Mucosa of descending colon (tissue), 3 donors: ENCODE measurements at places on chromosomes 6 and 20. TPM values are rescaled to one million over a fixed set of nuclear protein-coding genes. Genes with fewer than 3 reads are reported as not detected.

RAB44 gene
- 0.32 TPM for total RNA-seq

DNA sequence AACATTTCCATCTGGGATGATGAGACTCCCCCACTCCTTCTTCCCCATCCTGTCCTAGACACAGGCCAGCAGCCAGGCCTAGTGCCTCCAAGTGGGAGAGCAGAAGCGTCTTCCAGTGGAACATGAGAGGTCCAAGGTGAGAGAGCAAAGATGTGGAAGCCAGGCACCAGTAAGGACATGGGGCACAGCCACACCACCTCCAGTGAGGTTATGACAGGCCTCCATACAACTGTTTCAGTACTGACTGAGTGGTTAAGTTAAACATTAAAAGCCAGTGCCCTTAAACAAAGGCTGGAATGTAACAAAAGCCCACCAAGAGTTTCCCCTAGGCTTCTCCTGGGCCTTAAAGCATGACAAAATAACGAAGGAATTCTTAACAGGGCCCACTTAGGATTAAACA lies 5.3 kb downstream of the ZBTB24 start:
- DNase-seq = no peak

GRCh38 chr6:137283080-137283479 lies 63.9 kb upstream of the IFNGR1 start:
- no peak for DNase-seq

SCRT2 gene
- total RNA-seq = not detected

DNA sequence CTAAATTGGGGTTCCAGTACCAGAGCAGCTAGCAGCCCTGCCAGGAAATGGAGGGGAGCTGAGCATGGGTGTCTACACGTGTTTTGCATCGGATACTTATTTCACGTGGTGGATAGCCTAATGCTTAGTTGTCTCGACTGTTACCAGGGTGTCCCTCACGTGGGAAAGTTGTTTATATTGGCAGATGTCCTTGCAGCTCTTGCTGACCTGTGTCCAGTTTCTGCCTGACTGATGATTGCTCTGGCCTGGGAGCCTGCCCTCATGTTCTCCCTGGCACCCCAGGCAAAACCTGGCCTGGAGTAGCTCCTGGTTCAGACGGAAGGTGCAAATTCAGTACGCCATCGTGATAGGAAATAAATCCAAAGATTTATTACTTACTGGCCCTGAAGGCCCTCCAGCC lies 11.8 kb upstream of the FERMT1 start:
- no peak for DNase-seq

DNA sequence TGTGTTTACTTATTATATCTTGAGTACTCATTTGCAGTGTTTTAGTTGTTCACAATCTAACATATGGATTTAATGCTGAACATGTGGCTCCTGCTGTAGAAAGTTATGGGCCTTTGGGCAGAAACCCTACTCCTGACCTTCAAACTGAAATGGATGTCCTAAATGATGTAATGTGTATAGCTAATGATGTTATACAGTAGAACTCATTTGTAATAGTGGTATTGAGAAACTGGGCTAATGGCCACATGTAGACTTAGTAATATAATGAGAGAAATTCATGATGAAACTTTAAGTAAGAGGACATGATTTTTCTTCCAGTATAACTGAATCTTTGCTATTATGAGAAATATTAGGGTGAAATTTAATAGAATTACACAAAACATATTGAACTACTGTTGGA lies 121.3 kb upstream of the PTPRK start:
- DNase-seq = no peak

GRCh38 chr6:122200440-122200839 lies 199.0 kb upstream of the HSF2 start:
- DNase-seq = no peak

PCMTD2 gene
- total RNA-seq = 47.4 TPM

SLC24A3 gene
- total RNA-seq = 5.7 TPM

GRCh38 chr6:169109411-169110220 lies 144.0 kb downstream of the THBS2 start:
- DNase-seq = no peak

DNA sequence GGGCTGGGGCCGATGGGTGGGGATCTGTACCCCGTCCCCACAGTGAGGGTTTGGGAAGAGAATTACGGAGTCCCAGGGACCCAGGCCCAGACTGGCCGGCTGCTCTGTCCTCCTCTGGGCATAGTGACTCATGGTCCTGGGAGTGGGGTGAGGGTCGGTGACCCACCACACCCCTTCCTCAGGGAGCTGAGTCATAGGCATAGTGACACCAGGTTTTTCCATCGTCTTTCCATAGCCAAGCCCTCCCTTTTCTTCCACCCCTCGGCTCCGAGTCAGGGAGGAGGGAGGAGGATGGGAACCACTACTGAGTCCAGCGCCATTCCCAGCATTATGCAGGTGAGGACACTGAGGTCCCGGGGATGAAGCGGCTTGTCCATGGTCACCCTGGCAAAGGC lies 8.9 kb downstream of the CYP21A2 start:
- DNase-seq = peak; percentile 45

DNA sequence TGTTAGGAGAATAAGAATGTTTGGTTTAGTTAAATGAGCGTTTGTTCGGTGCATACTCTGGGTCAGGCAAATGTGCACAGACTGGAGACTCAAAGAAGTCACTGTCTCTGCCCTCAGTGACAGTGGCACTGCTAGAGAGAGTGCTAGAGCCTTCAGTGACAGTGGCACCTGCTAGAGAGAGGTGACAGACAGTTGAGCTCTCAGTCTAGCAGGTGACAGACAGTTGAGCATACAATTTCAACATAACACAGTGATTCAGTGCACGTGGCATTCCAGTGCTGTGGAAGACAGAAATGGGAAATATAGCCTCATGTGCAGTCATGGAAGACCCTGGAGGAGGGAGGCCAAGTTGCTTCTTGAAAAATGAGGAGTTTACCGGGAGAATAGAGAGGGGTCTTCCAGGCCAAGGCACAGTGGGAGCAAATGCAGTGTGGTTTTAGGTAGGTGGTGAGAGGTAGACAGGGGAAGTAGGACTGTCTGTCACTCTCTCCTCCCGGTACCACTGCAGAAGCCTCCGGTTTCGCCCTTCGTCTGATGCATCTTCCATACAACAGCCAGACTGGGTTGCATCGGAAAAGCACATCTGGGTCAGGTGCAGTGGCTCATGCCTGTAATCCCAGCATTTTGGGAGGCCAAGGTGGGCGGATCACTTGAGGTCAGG lies 107.9 kb upstream of the CLDN20 start:
- no peak for DNase-seq
